H9 (cell line): ENCODE measurements at places on chromosomes 7 and 10.

DNA sequence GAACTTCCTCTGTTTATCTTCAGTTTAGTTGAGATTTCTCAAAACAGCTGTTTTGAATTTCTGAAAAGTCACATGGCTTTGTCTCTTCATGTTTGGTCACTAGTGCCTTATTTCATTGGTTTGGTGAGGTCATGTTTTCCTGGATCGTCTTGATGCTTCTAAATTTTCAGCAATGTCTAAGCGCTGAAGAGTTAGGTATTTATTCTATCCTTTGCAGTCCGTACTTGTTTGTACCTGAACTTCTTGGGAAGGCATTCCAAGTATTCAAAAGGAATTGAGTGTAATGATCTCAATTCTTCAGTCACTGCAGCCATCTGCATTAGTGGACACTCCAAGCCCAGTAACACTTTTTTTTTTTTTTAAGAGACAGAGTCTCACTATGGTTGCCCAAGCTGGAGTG is 67.7 kb downstream of the HERC4 start:
- DNase-seq: no peak

DNA sequence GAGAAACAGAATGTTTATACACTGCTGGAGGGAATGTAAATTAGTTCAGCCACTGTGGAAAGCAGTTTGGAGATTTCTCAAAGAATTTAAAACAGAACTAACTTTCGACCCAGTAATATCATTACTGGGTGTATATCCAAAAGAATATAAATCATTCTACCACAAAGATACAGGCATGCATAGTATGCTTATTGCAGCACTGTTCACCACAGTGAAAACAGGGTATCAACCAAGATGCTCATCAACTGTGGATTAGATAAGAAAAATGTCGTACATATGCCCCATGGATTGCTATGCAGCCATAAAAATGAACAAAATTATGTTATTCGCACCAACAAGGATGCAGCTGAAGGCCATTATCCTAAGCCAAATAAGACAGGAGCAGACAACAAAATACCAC is 343.1 kb upstream of the KCND2 start:
- DNase-seq: no peak

- no peak for DNase-seq
Measured at GRCh38 chr10:8705415-8705814, 650.9 kb downstream of the GATA3 start.

DNA sequence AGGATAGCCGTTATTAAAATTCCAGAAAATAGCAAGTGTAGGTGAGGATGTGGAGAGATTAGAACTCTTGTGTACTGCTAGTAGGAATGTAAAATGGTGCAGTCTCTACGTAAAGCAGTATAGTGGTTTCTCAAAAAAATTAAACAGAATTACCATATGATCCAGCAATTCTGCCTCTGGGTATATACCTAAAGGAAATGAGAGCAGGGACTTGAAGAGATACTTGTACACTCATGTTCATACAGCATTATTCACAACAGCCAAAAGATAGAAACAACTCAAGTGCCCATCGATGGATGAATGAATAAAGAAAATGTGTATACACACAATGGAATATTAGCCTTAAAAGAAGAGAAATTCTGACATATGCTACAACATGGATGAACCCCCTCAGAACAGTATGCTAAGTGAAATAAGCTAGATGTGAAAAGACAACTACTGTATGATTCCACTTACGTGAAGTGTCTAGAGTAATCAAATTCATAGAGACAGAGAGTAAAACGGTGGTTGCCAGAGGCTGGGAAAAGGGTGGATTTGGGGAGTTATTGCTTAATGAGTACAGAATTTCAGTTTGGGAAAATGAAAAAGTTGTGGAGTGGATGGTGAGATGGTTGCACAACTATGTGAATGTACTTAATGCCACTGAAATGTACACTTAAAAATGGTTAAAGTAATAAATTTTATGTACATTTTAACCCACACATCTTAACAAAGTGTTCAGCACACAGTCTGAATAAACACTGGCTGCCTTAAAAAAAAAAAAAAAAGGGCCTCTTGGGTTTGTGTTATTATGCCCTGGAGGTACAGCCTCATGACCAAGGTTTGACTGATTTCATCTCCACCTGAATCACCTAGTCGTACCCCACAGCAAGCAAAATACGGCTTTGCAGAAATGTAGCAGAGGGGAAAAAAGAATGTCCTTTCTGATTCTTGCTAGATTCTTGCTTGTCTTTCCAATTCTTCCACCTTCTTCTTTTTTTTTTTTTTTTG is 26.2 kb downstream of the BUB3 start:
- DNase-seq: no peak

- no peak for DNase-seq
Measured at GRCh38 chr7:150742286-150742968, 5.2 kb downstream of the GIMAP5 start.

GRCh38 chr10:49572594-49573114 is 33.7 kb upstream of the ERCC6 start:
- no peak for DNase-seq

GRCh38 chr10:46534828-46535524 is 21.5 kb downstream of the GPRIN2 start:
- no peak for DNase-seq

- DNase-seq: no peak
Measured at GRCh38 chr7:23216021-23216420, 30.6 kb upstream of the GPNMB start.

GRCh38 chr7:155710530-155710929 is 66.1 kb downstream of the RBM33 start:
- DNase-seq: no peak

- no peak for DNase-seq
Measured at GRCh38 chr7:133703547-133703946, 423.6 kb upstream of the LRGUK start.
